NCI-H345 (cell line): ENCODE measurements at places on chromosomes 1 and 21.
A peak's percentile ranks its signal among the peaks of the same experiment; 100 is the strongest.

GRCh38 chr1:28144203-28145135, 32.0 kb downstream of the PTAFR start:
- DNase-seq, result no peak

- DNase-seq, result peak; percentile 94
Measured at GRCh38 chr1:165543532-165544438, at the start of gene LRRC52. Gene LRRC52, plus strand, starts transcription at chr1:165544000. Its CDS starts 297 bp downstream, at chr1:165544297.

GRCh38 chr1:160134791-160135572, 16.4 kb upstream of the ATP1A4 start:
- no peak for DNase-seq

DNA sequence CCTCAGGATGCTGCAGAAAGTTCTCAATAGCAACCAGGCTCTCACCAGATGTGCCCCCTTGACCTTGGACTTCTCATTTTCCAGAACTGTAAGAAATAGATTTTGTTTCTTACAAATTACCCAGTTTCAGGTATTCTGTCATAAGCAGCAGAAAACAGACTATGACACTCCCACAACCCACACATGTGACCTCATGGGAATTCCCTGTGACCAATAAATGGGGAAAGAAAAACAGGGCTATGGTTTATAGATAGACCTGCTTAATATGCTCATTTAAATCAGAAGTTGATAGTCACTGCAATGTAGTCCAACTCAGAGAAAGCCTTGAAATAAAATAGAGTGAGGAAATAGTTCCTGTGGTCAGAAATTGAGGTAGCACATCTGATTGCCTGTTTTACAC, 380.9 kb upstream of the PTBP2 start:
- DNase-seq, result no peak

- no peak for DNase-seq
Measured at GRCh38 chr1:43001434-43001833, 42.8 kb upstream of the SLC2A1 start.

DNA sequence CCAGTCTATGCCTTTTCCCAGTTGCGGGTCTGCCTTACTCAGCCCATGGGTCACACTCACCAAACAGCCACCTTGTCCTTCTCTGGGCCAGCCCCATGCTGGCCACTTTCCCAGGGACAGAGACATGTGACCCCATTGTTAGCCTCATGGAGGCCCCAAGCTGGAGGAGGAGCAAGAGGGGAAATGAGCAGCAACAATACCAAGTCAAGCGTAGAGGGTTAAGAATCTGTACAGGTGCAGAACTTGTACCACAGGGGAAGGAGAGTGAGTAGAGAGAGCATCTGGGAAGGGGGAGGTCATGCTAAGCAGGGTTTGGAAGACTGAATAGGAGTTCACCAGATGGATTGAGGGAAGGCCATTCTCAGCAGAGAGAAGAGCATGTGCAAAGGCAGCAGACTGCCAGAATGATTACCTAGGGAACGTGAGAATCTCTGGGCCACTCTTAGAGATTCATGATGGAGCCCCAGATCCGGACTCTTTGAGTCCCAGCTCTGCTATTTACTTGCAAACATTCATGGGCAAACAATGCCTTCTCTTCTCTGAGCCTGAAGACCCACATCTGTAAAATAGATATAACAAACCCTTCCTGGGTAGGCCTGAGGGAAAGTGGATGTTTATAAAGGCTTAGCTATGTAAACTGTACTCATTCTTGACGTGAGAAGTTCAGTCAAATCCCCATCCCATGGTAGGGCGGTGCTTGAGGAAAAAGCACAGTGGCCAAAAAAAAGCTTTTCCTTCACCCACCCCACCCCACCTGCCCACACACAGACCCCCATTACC, 2.8 kb upstream of the SLC2A1 start:
- no peak for DNase-seq

DNA sequence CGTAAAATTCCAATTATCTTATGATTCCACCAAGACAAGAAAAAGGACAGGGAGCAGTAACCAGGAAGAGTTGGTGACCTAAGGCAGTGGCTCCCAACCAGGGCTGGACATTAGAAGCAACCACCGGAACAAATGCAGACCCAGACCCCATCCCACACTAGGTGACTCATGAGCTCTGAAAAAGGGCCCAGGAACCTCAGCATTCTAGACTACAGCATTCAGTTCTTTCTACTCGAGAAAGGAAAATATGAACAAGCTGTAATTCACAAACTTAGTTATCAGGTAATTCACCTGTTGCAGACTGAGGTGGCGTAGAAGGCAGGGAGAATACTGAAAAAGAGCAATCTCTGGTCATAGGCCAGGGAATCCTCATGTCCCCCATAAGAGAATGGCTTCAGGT, 138.4 kb upstream of the KRTAP19-8 start:
- DNase-seq, result no peak

GRCh38 chr1:44406737-44407429, 1.8 kb downstream of the RNF220 start:
- DNase-seq, result peak; percentile 16

GRCh38 chr1:23984417-23985186, 4.5 kb upstream of the SRSF10 start:
- no peak for DNase-seq

GRCh38 chr1:38670544-38671122, 188.9 kb downstream of the RRAGC start:
- no peak for DNase-seq

- DNase-seq, result no peak
Measured at GRCh38 chr1:32494711-32495337, 30.0 kb downstream of the ZBTB8B start.

GRCh38 chr1:171220081-171220420, 28.2 kb upstream of the FMO1 start:
- DNase-seq, result no peak

DNA sequence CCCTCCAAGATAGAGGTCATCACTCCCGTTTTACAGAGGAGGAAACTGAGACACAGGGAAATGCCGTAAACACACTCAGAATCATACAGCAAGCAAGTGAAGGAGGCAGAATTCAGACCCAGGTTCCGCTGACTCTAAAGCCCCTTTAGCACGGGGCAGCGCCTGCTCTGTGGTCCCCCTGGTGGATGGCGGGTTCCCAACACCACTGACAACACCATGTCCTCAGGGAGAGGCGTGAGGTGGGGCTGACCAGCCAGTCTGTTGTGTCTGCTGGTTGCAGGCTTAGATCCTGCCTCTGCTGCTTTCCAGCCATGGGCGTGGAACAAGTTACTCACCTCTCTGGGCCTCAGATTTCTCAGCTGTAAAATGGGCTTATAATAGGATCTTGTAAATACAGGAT, 617.3 kb downstream of the MATN1 start:
- peak; percentile 28 for DNase-seq

- no peak for DNase-seq
Measured at GRCh38 chr1:199742547-199742946, 285.0 kb upstream of the NR5A2 start.

DNA sequence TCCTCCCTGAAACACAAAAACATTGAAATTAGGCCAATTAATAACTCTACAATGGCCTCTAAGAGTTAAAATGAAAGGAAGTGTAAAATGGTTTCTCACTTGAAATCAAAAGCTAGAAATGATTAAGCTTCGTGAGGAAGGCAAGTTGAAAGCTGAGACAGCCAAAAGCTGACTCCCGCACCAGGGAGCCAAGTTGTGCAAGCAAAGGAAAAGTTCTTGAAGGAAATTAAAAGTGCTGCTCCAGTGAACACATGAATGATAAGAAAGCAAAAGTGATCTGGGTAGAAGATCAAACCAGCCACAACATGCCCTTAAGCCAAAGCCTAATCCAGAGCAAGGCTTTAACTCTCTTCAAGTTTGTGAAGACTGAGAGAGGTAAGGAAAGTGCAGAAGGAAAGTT, 22.8 kb downstream of the CYYR1 start:
- no peak for DNase-seq

DNA sequence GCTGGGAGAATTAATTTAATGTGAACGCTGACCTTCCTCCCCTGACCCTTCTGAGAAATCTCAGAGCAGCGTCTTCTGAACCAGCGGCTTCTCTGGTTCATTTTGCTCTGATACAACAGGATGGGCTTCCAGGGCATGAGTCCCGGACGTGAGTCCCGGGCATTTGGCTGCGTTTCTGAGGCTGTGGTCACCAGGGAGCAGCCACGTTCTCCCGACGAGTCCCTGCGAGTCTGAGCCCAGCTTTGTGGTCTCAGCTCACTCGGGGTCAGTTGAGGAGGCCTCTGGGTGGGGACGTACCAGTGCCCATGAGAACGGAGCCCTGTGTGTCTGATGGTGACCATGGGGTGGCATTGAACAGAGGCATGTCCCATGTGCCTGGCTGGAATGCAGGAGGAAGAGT, 17.7 kb upstream of the OBSCN start:
- no peak for DNase-seq

DNA sequence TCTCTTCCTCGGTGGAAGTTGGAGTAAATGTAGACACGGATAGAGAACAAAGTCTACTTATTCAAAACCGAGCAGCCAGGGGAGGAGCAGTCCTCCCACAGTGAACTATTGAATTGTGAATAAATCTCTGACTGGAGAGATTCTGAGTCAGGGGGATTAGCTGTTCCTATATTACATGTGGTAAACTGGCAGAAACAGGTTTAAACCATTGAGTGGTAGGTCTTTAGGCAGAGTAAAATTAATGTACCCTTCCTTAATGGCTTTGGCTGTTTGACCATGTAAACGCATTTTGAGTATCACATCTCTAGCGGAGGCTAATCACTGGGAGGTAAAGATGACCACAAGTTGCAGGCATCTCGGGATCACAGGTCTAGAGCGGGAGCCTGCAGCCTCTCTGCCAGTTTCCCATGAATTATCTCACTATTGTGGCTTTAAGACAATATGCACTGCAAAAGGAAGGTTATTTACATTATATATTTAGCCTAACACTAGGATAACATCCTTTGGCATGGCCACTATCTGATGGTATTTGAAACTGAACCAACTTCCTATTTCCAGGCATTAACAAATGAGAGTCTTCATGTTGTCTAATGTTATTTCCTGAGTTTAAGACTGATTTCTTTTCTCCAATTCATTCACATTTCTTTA, 7.9 kb upstream of the DISC1 start:
- DNase-seq, result no peak

GRCh38 chr1:179708434-179709195, 34.5 kb upstream of the FAM163A start:
- DNase-seq, result no peak

- no peak for DNase-seq
Measured at GRCh38 chr1:19433719-19433998, 51.7 kb downstream of the CAPZB start.

DNA sequence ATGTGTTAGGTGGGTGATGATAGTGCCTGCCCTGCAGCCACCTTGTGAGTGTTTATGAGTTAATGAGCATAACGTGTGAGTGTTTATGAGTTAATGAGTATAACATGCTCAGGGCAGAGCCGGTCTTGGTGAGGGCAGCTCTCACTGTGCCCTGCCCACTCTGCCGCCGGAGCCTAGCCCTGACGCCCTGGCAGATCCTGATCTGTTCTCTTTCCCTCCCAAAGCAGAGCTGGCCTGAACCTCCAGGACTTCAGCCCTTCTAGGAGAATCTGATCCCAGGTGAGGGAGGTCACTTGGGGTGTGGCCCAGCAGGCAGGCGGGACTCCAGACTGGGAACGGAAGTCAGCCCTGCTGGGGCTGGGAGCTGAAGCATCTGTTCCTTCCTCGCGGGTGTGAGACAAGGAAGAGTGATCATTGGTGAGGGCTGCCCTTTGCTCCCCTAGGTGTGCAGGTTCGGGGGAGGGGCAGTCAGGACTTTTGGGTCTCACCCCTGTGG, 5.7 kb downstream of the FBLIM1 start:
- DNase-seq, result no peak

- no peak for DNase-seq
Measured at GRCh38 chr1:43316738-43317520, 16.1 kb downstream of the TIE1 start.

GRCh38 chr1:31798433-31799195, 17.2 kb downstream of the SPOCD1 start:
- no peak for DNase-seq

GRCh38 chr1:224432672-224433040, 1.9 kb downstream of the WDR26 start:
- no peak for DNase-seq

DNA sequence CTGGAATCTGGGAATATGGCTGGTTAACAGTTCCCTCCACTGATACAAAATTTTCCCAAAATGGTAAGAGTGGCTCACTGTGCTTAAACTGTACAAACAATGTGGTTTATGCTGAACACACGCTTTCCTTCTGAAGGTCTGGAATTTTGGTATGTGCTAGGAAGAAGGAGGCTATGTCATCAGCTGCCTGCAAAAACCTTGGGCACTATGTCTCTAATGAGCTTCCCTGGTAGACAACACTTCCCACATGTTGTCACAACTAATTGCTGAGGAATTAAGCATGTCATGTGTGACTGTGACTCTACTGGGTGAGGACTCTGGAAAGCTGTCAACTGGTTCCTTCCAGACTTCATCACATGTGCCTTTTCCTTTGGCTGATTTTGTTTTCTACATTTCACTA, 29.2 kb downstream of the IPP start:
- DNase-seq, result no peak

GRCh38 chr1:246828818-246829217, 102.9 kb downstream of the AHCTF1 start:
- DNase-seq, result no peak

GRCh38 chr1:248924696-248925532, 18.9 kb downstream of the PGBD2 start:
- DNase-seq, result peak; percentile 51

DNA sequence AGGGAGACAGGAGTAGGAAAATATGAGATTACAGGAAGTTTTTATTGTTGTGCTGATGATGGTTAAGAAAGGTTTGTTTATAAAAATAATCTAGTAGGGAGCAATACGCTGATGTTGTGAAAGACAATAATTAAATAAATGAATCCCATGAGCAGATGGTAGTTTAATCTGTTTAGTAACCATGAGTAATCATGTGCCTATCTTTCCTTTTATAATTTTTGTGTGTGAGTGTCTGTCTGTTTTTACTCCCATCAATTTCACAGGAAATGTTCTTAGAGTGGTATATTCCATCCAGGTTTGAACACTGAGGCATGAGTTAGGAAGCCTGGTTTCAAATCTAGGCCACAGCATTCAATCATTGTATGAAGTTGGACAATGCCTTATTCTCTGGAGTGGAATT, 180.5 kb downstream of the OLFM3 start:
- DNase-seq, result no peak

GRCh38 chr1:212040629-212041412, 5.3 kb downstream of the DTL start:
- no peak for DNase-seq

GRCh38 chr1:216606047-216606637, 117.1 kb downstream of the ESRRG start:
- no peak for DNase-seq

- no peak for DNase-seq
Measured at GRCh38 chr1:16967095-16967575, 13.3 kb downstream of the MFAP2 start.

DNA sequence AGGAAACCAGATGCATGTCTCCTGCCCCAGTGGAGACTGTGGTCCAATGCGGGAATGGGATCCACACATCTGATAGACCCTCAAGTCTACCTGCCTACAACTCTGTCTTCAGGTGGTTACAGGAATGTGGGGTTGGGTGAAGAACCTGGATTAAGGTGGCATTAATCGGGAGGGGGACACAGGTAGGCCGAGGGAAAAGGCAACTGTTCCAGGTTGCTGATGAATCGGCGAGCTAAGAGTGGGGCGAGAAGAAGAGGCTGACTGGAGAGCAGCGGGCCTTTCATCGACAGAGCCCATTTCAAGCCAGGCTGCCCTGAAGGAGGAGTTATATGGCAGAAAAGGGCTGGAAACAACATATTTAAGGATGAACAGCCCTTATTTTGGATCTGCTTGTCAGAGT, 836 bp downstream of the CD2 start:
- no peak for DNase-seq

GRCh38 chr1:235821361-235821981, 45.2 kb downstream of the LYST start:
- DNase-seq, result no peak

- no peak for DNase-seq
Measured at GRCh38 chr1:115679141-115679611, 37.4 kb downstream of the VANGL1 start.
